ENCODE measurements at places on chromosomes 13 and 19.
A peak's percentile ranks its signal among the peaks of the same experiment; 100 is the strongest.

DNA sequence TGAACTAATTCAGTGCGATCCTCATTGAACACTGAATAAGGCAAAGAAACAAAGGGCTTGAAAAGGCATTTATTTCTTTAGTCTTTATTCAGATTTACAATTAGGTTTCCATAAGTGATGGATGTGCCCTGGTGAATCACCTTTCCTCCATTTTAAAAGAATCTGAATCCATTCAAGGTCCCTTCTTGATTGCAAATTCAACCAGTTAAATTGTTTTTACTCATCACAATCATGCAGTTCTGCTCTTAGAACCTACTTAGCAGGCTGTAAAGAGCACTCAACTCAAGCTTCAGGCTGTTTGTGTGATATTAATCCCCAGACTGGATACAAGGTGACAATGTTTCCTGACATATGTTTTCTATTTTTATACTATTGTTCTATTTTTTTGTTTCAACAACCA, 321.0 kb downstream of the TBC1D4 start:
- DNase-seq = no peak

GRCh38 chr13:23578411-23579071, 8.3 kb downstream of the TNFRSF19 start:
- peak; percentile 70 for DNase-seq

GRCh38 chr19:46299004-46299509, 2.2 kb downstream of the HIF3A start:
- no peak for DNase-seq

GRCh38 chr13:107730813-107731212, 484.5 kb downstream of the LIG4 start:
- no peak for DNase-seq

- no peak for DNase-seq
These were observed 4.7 kb downstream of the PNMA8A start for GRCh38 chr19:46466536-46467196.

- peak; percentile 87 for DNase-seq
These were observed at the start of gene ZNF264 for GRCh38 chr19:57191141-57192076. Gene ZNF264, plus strand, starts transcription at chr19:57191500. Its CDS starts 414 bp downstream, at chr19:57191914.

DNA sequence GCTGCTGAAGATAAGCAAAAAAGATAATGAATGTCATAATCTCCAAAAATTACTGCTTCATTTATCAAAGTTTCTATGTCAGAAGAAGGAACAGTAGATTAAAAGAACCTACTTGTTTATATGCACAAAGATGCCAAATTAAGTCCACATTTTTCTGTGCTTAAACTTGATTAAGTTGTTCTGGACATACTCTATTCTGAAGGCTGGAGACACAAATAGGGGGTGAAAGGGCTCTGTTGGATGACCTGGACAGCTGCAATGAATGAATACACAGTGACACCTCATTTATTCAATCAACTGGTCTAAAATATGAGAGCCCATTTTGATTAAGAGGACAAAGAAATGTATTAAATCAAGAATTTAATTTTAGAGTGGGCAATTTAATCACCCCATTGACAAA, 276.3 kb upstream of the PCDH9 start:
- DNase-seq = no peak

Data from stimulated activated CD4-positive, alpha-beta T cell treated with anti-CD3 and anti-CD28 coated beads, TNF-alpha, amount 100 ng/mL, for 24 hours (primary cell).